ENCODE measurements at places on chromosomes 2 and 18. TPM values are rescaled to one million over a fixed set of nuclear protein-coding genes. Genes with fewer than 3 reads are reported as not detected.

Gene ANKRD12
- 53.5 TPM for total RNA-seq

Gene HOXD4
- 4.9 TPM for total RNA-seq

- H3K4me1 ChIP-seq = no peaks in the 10 kb centered on the region
- no peak overlapping the region for H3K4me3 ChIP-seq
- H3K27ac ChIP-seq = no peak overlapping the region
- DNase-seq = no peak
Measured at GRCh38 chr2:214865400-214865799, 55.9 kb upstream of the BARD1 start.

DNA sequence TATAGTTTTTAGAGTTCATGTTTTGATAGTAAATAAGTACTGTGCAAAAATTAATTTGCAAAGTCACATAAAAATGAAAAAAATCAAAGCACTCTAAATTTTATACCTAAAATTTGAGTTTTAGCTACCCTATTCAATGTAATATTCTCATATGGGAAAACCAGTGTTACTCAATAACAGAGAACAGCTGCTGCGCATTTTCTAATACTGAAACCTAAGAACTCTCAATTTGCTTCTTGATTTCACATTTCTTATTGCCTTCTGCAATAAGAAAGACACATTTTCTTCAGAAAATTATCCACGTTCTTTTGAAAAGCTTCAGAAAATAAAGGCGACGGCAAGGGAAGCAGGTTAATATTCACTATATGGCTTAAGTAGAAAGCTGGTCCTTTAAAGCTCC lies 199.1 kb upstream of the CCDC150 start:
- no peaks in the 10 kb centered on the region for H3K36me3 ChIP-seq
- H3K27ac ChIP-seq = no peak overlapping the region
- no peaks in the 10 kb centered on the region for H3K27me3 ChIP-seq
- H3K4me1 ChIP-seq = no peaks in the 10 kb centered on the region

DNA sequence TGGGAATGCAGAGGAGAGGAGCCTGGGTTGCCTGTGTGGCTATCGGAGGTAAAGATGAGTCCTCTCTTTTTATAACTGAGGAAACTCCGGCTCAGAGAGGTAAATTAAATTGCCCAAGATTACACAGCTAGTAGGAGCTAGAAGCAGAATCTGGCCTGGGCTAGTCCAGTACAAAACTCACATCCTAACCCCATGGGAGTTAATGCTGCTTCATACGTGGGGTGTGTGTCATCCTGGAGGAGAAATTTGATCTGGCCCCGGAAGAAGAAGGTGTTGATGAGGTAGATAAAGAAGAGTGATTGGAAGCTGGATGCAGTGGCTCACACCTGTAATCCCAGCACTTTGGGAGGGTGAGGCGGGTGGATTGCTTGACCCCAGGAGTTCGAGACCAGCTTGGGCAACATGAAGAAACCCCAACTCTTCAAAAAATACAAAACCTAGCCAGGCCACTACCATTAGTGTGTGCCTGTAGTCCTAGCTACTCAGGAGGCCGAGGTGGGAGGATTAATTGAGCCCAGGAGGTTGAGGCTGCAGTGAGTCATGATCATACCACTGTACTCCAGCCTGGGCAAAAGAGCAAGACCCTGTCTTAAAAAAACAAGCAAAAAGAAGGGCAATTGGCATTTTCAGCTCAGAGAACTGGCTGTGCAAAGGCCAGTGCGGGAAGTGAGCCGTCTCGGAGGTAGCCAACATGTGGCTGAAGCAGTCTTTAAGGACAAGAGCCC lies 33.7 kb downstream of the CTIF start:
- no peaks in the 10 kb centered on the region for H3K36me3 ChIP-seq
- DNase-seq = no peak
- no peak overlapping the region for H3K4me3 ChIP-seq
- no peaks in the 10 kb centered on the region for H3K4me1 ChIP-seq

DNA sequence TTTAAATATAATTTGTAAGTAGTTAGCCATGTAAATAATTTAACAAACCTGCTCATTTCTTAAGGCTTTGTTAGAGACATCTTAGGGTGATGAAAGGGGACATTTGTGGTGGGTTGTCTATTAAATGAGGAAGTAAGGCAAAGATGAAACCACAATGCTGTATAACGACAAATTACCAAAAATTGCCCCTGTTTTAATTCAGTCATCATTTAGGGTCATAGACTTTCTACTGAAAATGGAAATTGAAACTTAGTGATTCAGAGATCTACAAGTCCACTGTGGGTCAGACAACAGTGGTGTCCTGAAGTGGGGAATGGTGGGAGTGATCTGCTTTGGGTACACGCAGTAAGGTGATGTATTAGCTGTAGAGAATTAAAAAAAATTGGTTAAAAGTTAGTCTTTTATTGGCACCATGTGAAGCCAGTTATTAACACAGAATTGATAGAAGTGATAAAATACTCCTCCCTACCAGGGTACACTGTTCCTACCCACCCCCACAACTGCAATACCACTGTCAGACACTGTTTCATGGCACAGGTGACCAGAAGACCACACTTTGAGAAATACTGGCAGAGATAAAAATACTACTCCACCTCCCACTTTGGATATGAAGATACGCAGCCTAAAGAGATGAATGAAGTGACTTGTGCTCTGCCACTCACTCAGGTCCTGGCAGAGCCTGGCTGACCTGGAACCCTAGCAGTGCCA lies 13.4 kb downstream of the CERS6 start:
- H3K36me3 ChIP-seq = no peaks in the 10 kb centered on the region
- DNase-seq = no peak
- no peak overlapping the region for H3K27ac ChIP-seq
- no peak overlapping the region for H3K4me3 ChIP-seq
- H3K4me1 ChIP-seq = peaks cover 57% of the 10 kb centered on the region

DNA sequence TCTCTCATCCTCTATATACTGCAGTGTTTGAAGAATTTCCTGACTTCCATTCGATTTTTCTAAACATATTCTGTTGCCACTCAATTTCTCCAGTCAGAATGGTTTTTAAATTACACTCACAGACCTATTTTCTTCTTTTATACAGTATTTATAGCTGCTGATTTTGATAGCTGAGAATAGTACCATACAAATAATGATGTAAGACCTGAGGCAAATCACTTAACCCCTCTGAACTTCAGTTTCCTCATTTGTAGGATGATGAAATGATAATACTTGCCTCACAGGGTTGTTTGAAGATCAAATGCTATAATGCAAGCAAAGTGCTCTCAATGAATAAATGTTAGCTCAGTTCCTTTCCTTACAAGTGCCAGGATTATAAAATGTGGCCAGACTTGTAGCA lies 241.8 kb downstream of the CPS1 start:
- H3K4me1 ChIP-seq = no peaks in the 10 kb centered on the region
- no peaks in the 10 kb centered on the region for H3K36me3 ChIP-seq
- no peak for DNase-seq
- no peak overlapping the region for H3K4me3 ChIP-seq

- no peak overlapping the region for H3K27ac ChIP-seq
- no peak overlapping the region for H3K4me3 ChIP-seq
- H3K36me3 ChIP-seq = no peaks in the 10 kb centered on the region
- H3K4me1 ChIP-seq = peaks cover 57% of the 10 kb centered on the region
- H3K27me3 ChIP-seq = no peaks in the 10 kb centered on the region
Measured at GRCh38 chr2:20576598-20577115, 74.2 kb downstream of the HS1BP3 start.

GRCh38 chr2:119004602-119005001 lies 62.6 kb downstream of the MARCO start:
- no peak overlapping the region for H3K4me3 ChIP-seq
- no peaks in the 10 kb centered on the region for H3K36me3 ChIP-seq
